Astrocyte of the hippocampus (primary cell): ENCODE measurements at places on chromosomes 12 and 14.
A peak's percentile ranks its signal among the peaks of the same experiment; 100 is the strongest.

DNA sequence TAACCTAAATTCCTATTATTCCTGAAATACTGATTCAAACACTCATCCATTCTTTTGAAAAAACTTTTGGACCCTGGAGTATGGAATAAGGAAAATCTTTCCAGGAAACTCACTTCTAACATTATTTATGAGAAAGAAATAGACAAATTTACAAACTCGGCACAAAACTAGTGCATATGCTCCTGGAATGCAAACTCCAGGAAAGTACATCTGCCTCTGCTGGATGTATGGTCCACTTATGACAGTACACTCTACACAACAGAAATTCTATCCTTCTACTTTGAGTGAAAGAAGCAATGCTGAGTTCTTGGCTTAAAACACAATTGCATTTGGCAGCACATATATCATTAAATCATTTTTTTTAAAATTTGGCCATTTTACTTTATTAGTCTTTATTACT, 700.5 kb upstream of the STXBP6 start:
- no peak for DNase-seq

DNA sequence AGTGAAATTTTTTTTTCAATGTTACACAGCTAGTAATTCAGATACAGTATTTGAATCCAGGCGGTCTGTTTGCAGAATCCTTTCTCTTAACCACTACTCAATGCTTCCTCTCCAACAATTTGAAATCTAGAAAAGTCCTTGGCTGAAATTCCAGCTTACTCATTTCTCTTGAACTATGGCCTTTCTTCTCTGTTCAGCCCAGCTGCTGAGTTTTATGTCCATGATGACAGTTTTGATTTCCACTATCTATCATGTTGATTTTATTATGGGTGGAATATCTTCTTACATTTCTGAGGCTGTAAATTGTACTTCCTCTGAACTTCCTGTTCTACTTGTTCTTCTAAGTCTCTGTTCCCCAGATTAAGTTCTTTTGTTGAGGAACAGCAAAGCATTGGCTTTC, 315.3 kb downstream of the DIO2 start:
- DNase-seq: no peak

GRCh38 chr12:32702473-32702872, 23.4 kb downstream of the DNM1L start:
- DNase-seq: no peak

- DNase-seq: no peak
Measured at GRCh38 chr12:104306943-104307654, 3.6 kb downstream of the EID3 start.

- DNase-seq: peak; percentile 75
Measured at GRCh38 chr12:112198120-112198733, 72.9 kb downstream of the TRAFD1 start.

GRCh38 chr14:49945448-49946319, 52.8 kb downstream of the ARF6 start:
- DNase-seq: no peak

GRCh38 chr14:54730156-54730961, 163.4 kb downstream of the SAMD4A start:
- DNase-seq: peak; percentile 45
